ENCODE measurements at places on chromosomes 12 and 14.
A peak's percentile ranks its signal among the peaks of the same experiment; 100 is the strongest.

GRCh38 chr12:120402217-120402616 is 33.3 kb upstream of the MSI1 start:
- no peak for DNase-seq

- no peak for DNase-seq
These were observed 16.8 kb downstream of the RFC5 start for GRCh38 chr12:118033323-118033722.

DNA sequence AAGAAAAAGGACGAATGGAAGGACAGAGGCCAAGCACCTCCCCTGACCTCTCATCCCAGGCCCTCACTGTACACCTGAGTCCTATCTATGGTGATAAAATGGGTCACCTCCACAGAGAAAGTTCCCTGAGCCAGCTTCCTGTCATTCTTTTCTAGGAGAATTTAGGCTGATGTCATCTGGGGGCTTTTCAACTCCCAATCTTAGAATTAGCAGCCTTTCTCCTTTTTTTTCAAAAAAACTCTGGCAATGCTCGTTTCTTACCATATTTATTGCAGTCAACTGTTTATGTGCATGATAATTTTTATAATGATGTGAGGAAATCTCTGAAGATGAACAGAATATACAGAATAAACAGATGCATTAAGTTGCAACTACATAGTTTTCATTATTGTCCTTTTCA is 177.6 kb downstream of the SNAPC1 start:
- DNase-seq, result no peak

- DNase-seq, result no peak
These were observed 63.1 kb upstream of the TRHDE start for GRCh38 chr12:72209086-72209485.

GRCh38 chr12:130796985-130797686 is 41.9 kb downstream of the STX2 start:
- DNase-seq, result no peak

GRCh38 chr14:94374749-94375260 is 13.6 kb downstream of the SERPINA1 start:
- DNase-seq, result no peak

DNA sequence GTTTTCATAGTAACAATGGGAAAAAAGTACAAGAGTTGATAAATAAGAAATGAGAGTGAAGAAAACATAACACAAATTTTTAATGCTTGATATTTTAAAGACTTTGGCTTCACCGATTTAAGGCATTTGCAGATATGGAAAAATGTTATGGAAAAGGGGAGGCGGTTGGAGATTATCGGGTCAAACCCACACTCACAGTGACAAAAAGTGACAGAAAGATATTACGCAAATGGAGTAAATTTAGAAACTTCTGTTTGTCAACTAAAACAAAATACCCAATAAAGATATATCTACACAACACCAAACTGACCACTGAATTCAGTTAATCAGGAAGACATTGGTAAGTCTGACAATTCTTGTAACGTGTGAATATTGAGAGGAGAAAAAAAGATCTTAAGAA is 2.5 kb downstream of the PPP1R12A start:
- no peak for DNase-seq

DNA sequence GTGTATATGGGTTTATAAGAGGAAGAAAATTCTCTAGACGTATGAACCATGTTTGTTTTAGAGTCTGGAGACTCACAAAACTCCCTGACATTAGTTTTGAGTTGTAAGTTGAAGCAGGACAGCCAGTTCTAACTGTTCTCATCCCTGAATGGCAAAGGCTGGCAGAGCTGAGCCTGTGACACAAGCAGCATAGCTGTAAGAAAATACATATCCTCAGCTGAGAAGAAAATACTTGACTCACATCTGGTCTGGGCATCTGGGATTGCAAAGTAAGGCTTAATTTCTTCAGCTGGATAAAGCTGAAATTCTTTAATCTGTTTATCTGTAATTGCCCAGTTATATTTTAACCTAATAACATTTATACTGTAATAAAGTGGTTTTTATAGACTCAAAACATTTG is 156.3 kb downstream of the PELI2 start:
- no peak for DNase-seq

DNA sequence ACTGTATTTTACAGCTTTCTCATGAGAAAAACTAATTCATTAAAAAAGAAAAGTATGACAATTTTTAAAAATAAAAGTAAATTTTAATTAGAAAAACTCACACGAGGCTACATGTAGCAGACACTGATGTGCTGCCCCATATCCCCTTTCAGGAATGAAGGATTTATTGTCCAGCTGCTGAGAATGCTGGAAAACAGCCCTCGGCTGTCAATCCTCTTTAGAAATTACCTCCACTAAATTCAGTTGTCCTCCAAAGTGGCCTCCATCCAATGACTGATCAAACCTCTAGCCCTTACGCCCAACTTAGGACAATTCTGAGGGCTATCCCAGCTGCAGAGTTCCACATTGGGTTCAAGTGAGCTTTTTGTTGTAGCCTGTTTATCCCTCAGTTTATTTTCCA is 29.8 kb upstream of the AP4S1 start:
- no peak for DNase-seq

DNA sequence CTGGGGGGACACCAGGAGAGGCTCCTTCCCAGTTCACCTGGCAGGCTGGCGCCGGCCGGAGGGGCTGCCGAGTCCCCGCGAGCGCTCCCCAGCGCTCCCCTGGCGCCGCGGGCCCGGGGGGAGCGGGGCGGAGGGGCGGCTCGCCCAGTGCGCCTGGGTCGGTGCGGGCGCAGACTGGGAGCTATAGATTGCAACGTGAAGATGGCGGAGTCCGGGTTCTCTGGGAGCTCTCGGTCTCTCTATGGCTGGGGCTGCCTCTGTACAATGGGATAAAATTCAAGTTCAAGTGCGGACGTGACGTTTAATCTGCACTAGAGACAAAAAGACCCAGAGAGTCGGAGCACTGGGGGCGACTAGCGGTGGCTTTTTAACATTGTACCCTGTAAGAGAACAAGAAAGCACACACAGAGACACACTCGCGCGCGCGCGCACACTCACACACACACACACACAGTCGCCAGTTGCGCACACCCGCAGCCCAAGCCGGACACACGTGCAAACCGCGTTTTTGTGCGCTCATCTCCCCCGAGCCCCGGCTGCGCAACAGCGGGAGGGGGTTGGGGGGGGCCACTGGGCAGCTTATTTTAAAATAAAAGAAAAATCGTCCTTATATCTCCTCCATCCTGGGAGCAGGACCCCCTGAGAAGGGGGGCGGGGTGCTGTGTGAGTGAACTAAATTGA is at the start of gene BCL11B:
BCL11B (minus strand) TSS at position 247 of the 681 bp plus-strand sequence. CDS start 979 bp downstream, outside the sequence.
- peak; percentile 99 for DNase-seq

DNA sequence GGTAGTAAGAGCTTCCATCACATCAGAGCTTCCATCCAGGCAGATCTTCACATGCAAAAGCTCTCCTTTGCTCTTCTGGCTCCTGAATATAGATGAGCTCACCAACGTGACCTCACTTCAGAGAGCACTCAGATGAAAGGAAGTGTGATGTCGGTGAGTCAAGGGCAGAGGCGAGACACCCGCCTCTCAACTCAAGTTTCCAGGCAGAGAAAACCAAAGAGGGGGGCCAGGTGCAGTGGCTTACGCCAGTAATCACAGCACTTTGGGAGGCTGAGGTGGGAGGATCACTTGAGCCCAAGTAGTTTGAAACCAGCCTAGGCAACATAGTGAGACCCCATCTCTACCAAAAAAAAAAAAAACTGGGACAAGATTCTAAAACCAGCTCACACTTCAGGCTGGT is 126.9 kb downstream of the DUSP6 start:
- no peak for DNase-seq

GRCh38 chr14:34715127-34715863 is 902 bp upstream of the CFL2 start:
- no peak for DNase-seq

DNA sequence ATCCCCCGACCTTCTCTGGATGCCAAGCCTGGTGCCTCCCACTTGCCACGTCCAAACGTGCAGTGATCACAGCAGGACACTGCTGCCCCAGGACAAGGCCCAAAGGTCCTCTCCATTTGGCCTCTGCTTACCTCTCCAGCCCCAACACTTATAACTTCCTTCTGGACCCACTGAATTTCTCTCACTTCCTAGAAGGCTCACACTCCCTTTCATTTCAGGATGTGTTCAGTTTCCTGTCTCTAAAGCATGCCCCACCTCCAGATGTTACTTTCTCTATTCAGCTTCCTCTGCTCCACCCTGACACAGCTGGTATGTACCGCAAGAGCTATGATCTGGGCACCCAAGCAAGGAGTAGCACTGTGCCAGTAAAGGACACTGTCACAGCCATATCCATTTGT is 33.0 kb downstream of the CDKL1 start:
- DNase-seq, result no peak

- DNase-seq, result no peak
These were observed 331.5 kb downstream of the SNAPC1 start for GRCh38 chr14:62093736-62094135.

- no peak for DNase-seq
These were observed 347.5 kb upstream of the SFSWAP start for GRCh38 chr12:131363393-131363792.

DNA sequence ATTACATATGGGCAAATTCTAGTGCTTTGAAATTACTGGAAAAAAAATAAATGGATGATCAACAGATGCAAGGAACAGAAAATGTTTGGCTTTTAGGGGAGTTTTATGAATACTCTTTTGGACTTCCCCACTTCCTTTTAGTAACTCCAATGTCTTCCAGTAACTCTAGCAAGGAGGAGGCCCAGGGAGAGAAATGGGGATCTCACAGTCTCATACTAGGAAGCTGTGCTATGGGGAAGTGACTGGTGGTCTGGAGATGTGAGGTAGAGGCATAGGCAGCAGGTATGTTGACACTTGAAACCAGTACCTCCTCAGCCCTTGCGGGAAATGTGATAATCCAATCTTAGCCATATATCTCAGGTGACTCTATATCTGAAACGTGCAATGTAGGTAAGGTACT is 68.1 kb downstream of the CRADD start:
- DNase-seq, result no peak

GRCh38 chr14:60968099-60968498 is 12.8 kb downstream of the TRMT5 start:
- DNase-seq, result no peak

- no peak for DNase-seq
These were observed 400.5 kb upstream of the CCDC196 start for GRCh38 chr14:66085665-66086064.

Data from NCI-H748 treated with DMSO at 0.1 percent for 48 hours (cell line).